ENCODE measurements at places on chromosomes 3 and 15.

DNA sequence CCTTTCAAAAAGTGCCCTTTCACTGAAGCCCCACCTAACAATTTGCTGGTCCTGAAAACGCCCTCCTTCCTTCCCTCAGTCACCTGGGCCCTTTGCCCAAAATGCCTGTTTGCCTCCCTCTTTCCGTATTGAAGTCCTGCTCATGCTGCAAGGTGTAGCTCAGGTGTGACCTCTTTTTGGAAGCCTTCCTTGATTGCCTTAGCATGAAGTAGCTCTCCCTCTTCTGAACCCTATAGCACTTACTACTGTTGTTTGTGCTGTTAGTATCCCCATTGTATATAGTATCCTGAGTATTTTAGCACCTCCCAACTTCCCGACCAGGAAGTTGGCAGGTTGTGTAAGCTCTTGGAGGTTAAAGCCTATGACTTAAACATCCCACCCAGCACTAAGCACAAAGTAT lies 1.7 kb downstream of the PLS1 start:
- no peaks in the 10 kb centered on the region for H3K36me3 ChIP-seq
- DNase-seq, result no peak
- H3K27me3 ChIP-seq, result no peaks in the 10 kb centered on the region
- no peak overlapping the region for H3K4me3 ChIP-seq

DNA sequence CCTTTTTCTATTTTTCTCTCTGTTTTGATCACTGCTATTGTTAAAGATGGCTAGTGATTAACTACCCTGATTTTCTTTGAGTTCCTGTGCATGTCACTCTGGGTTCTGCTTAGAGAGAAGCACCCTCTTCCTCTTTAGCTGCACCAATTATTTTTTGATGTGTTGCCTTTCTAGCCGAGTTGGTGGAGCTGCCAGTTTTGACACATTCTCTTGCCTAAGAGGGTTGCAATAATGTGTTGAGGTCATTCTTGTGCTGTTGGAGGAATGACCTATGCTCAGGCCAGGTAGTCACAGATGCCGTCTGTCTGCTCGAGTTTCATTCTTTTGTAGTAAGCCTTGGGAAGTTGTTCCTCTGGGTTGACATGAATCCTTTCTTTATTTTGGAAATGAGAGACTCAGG lies 84.6 kb upstream of the DPH6 start:
- no peaks in the 10 kb centered on the region for H3K4me1 ChIP-seq
- no peak overlapping the region for H3K27ac ChIP-seq
- H3K4me3 ChIP-seq, result no peak overlapping the region
- no peaks in the 10 kb centered on the region for H3K27me3 ChIP-seq
- DNase-seq, result no peak

- H3K27me3 ChIP-seq, result no peaks in the 10 kb centered on the region
- H3K27ac ChIP-seq, result no peak overlapping the region
- no peak overlapping the region for H3K4me3 ChIP-seq
- H3K36me3 ChIP-seq, result no peaks in the 10 kb centered on the region
- no peaks in the 10 kb centered on the region for H3K4me1 ChIP-seq
Measured at GRCh38 chr3:183108470-183108869, 9.2 kb upstream of the MCCC1 start.

GRCh38 chr15:41001524-41002214 lies 48.4 kb downstream of the CHAC1 start:
- no peak for DNase-seq
- H3K27ac ChIP-seq, result no peak overlapping the region
- H3K4me3 ChIP-seq, result no peak overlapping the region
- H3K4me1 ChIP-seq, result no peaks in the 10 kb centered on the region
- H3K36me3 ChIP-seq, result peaks cover 26% of the 10 kb centered on the region

- H3K4me1 ChIP-seq, result no peaks in the 10 kb centered on the region
- no peaks in the 10 kb centered on the region for H3K27me3 ChIP-seq
- no peak overlapping the region for H3K4me3 ChIP-seq
- H3K36me3 ChIP-seq, result no peaks in the 10 kb centered on the region
Measured at GRCh38 chr15:57735431-57735830, 28.9 kb downstream of the POLR2M start.

DNA sequence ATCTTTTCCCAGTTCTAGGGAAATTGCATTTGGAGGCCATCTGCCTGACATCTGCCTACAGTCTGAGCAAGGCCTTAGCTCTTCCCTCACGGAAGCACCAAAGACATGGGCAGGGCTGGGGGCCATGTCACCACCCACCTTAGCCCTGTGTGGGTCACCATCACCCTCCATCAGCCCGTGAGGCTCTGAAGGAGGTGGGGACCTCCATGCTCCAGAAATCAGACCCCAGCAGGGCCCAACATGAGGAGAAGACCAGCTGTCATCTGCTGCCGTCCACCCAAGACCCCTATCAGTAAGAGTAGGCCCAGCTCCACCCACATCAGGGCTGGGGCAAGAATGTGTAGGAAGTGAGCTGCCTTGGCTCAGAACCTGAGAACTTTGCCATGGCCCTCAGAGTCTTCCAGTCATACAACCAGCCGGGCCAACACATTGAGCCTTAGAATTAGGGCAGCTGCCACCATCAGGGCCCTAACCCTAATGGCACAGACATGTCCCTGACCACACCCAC lies 1.9 kb downstream of the TMIE start:
- no peaks in the 10 kb centered on the region for H3K27me3 ChIP-seq
- DNase-seq, result no peak
- H3K36me3 ChIP-seq, result no peaks in the 10 kb centered on the region

DNA sequence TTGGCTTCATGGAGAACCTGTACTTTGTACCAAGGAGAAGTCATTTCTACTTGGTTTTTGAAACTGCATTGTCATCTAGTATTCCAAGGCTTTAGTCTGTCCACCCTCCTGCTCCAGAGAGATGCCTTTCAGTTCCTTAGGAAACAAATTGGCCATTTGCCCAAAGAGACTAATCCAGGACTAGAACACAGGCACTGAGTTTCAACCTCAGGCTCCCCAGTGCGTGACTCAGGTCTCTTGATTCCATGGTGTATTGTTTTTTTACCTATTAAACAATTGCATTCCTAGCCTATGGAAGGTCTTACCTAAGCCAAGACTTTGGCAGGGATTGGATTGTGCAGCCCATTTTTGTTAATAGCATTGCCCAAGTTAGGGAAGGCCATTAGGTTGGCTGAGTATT lies 214.8 kb upstream of the CTDSPL start:
- H3K27me3 ChIP-seq, result no peaks in the 10 kb centered on the region
- no peaks in the 10 kb centered on the region for H3K36me3 ChIP-seq
- no peak overlapping the region for H3K27ac ChIP-seq
- H3K4me3 ChIP-seq, result no peak overlapping the region
- H3K4me1 ChIP-seq, result no peaks in the 10 kb centered on the region

GRCh38 chr3:126124148-126124868 lies 40.4 kb upstream of the SLC41A3 start:
- H3K27ac ChIP-seq, result no peak overlapping the region
- no peaks in the 10 kb centered on the region for H3K4me1 ChIP-seq
- H3K27me3 ChIP-seq, result no peaks in the 10 kb centered on the region

- H3K27me3 ChIP-seq, result no peaks in the 10 kb centered on the region
- peaks cover 38% of the 10 kb centered on the region for H3K4me1 ChIP-seq
- peak overlapping the region; percentile 84 for H3K27ac ChIP-seq
- DNase-seq, result peak; percentile 54
Measured at GRCh38 chr3:33096093-33096868, 665 bp downstream of the GLB1 start.

DNA sequence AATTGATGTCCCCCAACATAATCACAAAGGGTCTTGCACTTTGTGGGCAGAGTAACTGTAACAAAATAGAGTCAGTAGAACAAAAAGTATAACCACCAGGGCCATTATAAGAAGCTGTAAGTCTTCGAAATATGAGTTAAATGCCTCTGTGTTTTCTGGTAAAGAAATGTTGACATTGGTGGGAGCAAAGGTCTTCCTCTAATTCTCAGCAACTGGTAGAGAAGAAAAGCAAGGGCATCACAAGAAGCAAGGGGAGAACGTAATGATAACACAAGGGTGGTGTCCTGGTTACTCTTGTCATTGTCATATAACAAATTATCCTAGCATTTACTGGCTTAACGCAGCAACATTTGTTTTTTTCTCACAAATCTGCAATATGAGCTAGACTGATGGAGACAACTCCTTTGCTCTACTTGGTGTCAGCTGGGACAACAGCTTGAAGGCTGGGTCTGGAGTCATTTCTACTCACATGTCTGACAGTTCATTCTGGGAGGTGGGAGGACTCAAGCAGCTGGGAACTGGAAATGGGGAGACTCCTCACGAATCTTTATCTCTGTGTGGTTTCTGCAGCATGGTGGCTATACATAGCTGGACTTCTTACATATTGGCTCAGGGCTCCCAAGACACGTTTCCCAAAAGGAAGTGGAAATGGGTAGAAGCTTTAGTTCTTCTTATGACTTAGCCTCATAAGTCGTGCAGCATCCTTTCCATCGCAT lies 20.2 kb downstream of the DNAJB11 start:
- no peak for DNase-seq
- no peak overlapping the region for H3K4me3 ChIP-seq
- H3K36me3 ChIP-seq, result no peaks in the 10 kb centered on the region
- no peak overlapping the region for H3K27ac ChIP-seq
- H3K4me1 ChIP-seq, result peaks cover 14% of the 10 kb centered on the region

DNA sequence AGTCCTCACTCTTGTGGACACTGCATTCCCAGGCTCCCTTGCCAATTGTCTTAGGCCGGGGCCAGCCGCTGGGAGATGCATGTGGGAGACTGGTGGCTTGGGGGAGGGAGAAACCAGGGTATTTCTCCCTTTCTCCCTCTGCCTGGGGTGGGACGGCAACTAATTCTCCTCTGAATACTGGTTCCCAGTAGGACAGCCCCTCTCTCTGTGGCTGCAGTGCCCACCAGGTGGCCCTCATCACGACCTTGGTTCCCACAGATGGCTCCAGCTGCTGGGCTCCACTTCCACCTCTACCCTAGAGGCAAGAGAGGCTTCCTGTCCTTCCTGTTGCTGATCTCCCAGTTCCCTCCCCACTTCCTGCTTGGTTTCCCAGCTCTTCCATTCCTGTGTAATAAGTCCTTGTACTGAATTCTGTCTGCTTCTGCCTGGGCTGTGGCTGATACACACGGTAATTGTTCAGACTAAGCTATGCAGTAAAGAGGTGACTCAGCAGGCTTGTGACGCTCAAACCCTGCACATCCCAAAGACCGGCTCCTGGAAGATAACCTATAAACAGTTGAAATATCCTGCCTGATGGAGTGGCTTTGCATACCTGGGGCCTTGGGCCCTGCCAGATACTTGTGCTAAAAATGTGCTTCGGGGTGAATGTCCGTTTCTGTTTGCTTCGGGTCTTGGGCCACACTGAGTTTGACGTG lies 20.4 kb upstream of the COPG1 start:
- no peak overlapping the region for H3K27ac ChIP-seq
- no peak for DNase-seq
- no peaks in the 10 kb centered on the region for H3K27me3 ChIP-seq
- no peaks in the 10 kb centered on the region for H3K36me3 ChIP-seq

DNA sequence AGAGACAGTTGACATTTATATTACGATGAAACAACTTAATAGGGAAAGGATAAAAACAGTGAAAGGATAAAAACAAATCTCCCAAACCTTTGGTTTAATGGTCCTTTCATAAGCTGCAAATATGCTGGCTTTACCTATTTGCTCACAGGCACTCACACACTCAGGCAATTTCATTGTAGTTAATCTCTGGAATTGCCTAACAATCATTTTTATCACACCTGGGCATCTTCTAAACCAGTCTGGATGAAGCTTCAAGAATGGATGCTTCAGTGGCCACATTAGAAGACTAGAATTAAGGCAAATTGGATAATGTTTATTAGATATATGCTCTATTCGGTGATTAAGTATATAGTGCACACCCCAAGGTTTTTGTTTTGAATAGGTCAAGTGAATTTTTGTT lies 13.5 kb downstream of the OSBPL10 start:
- H3K27ac ChIP-seq, result no peak overlapping the region
- no peaks in the 10 kb centered on the region for H3K27me3 ChIP-seq
- H3K4me3 ChIP-seq, result no peak overlapping the region

GRCh38 chr15:39084674-39085530 lies 496.0 kb upstream of the THBS1 start:
- no peaks in the 10 kb centered on the region for H3K4me1 ChIP-seq
- no peaks in the 10 kb centered on the region for H3K36me3 ChIP-seq

GRCh38 chr3:110564674-110565073 lies 506.9 kb upstream of the NECTIN3 start:
- no peaks in the 10 kb centered on the region for H3K4me1 ChIP-seq
- DNase-seq, result no peak
- no peaks in the 10 kb centered on the region for H3K36me3 ChIP-seq
- no peak overlapping the region for H3K4me3 ChIP-seq

DNA sequence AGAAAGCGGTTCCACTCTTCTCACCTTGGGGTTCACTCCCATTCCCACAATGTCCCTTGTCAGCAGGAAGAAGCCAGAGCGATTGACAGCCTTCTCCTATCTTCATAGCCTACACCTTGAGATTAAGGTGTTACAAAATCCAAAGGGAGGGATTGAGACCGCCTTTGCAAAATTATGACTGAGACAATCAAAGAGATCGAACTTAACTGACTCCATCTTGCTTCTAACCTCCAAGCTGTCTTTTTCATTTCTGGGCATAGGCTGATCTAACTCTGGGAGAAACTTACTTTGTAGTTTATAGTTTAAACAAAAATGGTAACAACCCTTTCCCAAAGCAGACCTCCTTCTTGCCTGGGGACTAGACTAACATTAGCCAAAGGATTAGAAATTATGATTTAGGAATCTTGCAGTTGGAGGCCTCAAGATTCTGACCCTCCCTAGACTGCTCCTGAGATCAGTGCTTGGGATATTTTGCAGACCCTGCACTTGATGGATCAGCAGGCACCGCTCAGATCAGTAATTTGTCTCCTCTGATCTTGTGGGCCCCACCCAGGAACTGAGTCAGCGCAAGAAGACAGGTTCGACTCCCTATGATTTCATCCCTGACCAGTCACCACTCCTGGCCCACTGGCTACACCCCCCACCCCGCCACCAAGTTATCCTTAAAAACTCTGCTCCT lies 40.0 kb downstream of the PAQR5 start:
- H3K27me3 ChIP-seq, result no peaks in the 10 kb centered on the region
- no peak for DNase-seq
- no peaks in the 10 kb centered on the region for H3K4me1 ChIP-seq
- no peaks in the 10 kb centered on the region for H3K36me3 ChIP-seq
- H3K27ac ChIP-seq, result no peak overlapping the region

DNA sequence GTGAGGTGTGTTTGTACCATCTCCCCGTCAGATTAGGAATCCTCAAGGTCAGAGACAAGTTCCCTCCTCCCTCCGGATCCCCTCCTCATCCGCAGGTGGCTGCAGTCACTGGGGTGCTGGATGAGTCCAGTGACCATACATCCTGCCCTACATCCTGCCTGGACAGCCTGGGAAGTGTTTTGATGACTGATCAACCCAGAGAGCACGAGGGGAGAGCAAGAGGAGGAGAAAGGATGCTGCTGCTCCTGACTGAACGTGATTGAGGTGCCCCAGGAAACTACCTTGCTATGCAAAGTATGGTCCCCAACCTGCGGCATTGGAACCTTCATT lies 65.1 kb downstream of the SLC12A8 start:
- no peaks in the 10 kb centered on the region for H3K36me3 ChIP-seq
- no peak overlapping the region for H3K4me3 ChIP-seq
- no peaks in the 10 kb centered on the region for H3K27me3 ChIP-seq
- peaks cover 4% of the 10 kb centered on the region for H3K4me1 ChIP-seq
- no peak overlapping the region for H3K27ac ChIP-seq

- peaks cover under 1% of the 10 kb centered on the region for H3K36me3 ChIP-seq
- DNase-seq, result no peak
Measured at GRCh38 chr3:184158404-184158803, 3.2 kb downstream of the DVL3 start.
